NCI-H2171 treated with DMSO at 0.1 percent for 48 hours (cell line): ENCODE measurements at places on chromosomes 12 and 14.
A peak's percentile ranks its signal among the peaks of the same experiment; 100 is the strongest.

DNA sequence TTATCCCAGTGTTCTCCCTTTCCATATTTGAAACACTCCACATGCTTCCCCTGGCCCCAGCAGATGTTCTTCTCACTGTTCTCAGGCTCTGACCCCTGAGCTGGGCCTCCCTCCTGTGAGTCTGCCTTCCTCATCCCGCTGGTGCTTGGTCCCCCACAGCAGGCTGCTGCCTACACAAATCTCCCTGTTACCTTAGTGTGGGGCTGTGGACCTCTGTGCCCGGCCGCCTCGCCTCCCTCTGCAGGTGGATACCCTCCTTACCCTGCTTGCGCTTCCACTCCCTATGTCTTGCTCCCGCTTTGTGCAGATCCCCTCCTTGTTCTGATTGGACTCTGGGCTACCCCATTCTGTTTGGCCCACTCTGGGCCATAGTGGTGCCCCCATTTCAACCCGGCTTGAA is 6.9 kb downstream of the DERA start:
- no peak for DNase-seq

- DNase-seq = no peak
Observed at GRCh38 chr14:96959992-96960391, 162.8 kb downstream of the VRK1 start.

DNA sequence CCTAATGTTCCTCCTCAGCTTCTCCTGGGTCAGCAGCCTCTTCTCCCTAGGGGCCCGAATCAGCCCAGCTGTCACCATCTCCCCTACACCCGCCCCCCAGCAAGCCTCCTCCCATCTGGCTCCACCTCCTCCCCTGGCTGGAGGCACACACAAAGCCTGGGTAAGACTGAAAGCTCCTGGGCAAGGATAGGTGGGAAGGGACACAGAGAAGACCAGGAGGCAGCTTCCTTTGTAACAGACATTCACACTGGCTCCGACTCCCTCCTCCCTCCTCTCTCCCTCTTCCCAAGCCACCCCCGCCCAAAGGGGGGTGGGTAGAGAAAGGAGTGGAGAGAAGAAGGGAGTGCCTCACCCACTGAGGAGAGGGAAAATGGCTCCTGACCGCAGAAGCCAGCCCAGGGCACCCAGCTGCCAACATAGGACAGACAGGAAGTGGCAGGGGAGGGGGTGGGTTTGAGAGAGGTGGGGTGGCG is 4.0 kb downstream of the CHD4 start:
- peak; percentile 100 for DNase-seq

DNA sequence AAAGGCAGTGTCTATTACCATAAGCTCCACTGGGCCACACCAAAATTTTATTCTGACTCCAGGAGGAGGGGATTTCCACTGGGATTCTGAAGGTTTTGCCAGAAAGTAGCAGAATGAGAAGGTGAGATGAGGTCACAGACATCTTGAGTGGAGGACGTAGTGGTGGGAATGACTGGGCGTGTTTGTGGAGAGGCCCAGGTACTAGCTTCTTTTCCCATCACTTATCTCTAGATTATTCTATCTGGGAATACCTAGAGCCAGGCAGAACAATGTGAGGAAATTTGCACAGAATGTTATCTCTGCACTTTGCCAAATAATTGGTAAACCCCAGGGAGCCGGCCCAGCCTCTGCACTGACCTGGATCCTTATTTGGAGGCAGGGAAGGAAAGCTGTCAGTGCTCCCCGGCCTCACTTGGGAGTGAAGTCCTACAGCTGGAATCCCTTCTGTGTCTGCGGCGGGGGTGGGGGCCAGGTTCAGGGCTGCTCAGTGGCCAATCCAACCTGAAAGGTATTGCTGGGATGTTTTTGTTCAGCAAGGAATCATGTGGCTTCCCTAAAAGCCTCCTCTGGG is 129.4 kb downstream of the C12orf75 start:
- no peak for DNase-seq

- DNase-seq = peak; percentile 76
Observed at GRCh38 chr14:74429991-74430390, 4.0 kb upstream of the SYNDIG1L start.

DNA sequence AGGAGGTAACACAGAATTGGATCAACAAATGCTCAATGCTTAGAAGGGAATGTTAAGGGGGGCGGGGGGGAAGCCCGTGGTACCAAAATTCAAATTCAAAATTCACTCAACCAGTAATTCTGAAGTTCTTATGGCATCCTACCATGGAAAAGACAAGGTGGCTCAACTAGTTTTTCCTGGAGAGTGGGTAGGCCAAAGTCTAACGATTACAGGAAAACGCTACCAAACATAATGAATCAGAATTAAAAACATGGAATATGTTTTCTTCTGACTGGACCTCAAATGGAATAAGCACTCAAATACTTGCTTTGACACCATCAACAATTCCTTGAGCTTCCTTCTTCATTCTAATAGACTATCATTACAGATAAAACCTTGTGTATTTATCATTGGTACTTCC is 2.3 kb downstream of the NACA start:
- DNase-seq = no peak

DNA sequence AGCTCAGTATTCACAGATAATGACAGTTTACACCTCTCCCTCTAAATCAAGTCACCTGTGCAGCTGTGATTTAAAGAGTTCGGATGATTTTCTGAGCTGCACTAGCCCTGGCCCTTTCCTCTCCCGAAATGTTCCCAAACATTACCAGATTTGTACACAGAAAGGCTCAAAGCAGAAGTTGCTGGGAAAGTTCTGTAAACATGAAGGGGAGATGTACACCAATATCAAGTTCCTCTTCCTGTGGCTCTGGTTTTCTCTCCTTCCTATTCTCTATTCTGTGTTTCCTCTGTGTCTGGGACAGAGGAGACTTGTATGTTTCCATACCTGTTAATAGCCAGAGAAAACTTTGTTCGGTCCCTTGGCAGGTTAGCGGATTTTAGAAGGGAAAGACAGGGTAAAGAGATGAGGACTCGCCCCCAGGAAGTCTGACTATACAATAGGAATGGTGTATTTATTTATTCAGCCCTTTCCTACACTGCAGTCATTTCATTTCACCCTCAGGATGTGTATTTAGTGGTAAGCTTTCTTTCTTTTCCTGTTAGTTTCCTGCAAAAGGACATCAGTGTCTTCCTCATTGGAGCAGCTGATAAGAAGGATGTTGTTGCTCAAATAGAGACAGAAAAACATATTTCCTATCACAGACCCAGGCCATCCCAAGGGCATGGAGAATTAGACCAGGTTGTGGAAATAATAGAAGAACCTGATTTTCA is 7.6 kb upstream of the NUMB start:
- DNase-seq = no peak

- no peak for DNase-seq
Observed at GRCh38 chr14:95204705-95205104, 47.4 kb upstream of the DICER1 start.

DNA sequence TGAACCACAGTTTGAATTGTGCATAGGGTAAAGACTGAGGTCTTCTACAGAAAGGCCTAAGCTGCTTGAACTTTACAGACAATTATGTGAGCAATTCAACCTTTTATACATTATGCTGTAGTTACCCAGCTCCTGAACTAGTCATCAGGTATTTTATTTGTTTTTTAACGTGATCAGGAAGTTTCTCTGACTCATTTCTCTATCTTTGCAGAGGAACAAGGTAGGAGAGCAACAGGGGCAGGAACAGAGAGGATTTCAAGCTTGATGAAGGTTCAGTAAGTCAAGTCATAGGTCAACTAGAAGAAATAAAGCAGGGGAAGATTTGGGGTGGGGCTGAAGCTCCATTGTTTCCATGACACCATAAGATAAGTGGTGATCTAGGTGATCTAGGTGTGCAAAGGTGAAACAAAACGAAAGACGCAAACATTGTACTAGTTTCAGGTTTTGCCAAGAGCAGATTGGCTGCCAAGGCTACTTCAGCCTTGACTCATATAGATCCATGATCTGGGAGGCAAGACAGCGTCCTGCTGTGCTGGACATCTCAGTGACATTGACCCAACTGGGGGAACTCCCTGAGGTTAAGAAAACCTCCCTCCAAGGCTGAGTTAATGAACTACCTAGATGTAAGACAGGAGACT is 198.1 kb downstream of the DAD1 start:
- DNase-seq = no peak

DNA sequence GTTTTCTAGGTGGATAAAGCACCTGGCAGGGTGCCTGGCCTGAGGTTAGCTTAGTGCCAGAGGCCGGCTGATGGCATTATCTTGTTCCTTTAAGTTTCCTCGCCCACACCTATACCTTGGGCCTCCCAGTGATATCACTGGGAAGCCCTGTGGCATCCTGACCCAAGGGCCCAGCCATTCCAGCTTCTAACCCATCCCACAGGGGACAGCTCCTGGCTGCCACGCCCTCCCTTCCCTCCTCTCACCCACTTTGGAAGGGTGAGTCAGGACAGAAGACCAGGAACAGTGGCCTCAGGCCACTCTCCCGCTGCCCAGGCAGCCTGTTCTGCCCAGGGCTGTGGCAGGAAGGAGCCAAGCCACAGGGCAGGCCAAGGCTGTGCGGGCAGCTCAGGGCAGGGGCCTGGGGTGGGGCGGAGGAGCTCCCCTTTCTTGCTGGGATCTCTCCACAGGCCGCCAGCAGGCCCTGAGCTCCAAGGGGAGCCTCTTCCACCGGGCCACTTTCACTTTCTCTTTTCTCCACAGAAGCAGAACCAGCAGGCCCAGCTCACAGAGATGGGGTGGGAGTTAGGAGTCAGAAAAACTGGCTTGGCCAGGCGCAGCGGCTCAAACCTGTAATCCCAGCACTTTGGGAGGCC is 75.1 kb downstream of the IRF2BPL start:
- DNase-seq = no peak

GRCh38 chr14:49986343-49987014 is 93.6 kb downstream of the ARF6 start:
- DNase-seq = no peak

DNA sequence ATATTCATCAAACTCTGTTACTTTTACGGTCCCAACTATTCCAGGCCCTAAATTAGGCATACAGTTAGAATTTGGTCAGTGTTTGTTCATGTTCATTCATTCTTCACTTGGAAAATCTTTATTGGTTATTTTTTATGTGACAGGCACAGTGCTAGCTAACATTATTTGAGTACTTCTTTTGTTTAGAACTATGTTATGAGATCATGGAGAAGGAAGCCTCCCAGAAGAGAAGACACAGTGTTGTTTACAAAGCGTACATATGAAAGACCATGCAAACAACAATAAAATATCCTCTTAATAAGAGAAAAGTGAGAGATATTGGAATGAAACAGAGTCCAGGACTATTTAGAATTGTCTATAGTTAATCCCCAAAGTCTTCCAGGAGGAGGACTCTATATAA is 399.2 kb downstream of the LRIG3 start:
- DNase-seq = no peak

DNA sequence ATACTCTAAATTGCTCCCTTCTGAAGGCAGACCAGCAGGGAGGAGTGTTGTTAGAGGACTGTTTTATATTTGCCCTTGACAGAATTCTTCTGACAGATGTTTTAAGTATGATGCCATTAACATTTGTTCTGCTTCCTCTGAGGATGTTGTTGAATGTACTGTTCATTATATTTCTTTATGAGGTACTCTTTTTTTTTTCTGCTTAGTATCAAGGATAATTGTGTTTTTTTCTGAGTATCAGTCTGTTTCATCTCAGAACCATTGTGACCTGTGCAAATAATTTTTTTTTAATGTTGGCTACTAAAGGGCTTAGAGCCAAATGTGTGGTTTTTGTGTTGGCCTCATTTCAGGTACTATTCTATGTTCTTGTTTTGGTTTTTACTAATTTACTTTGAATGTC is 10.6 kb downstream of the METAP2 start:
- no peak for DNase-seq

- DNase-seq = no peak
Observed at GRCh38 chr12:105706973-105707334, 376.5 kb downstream of the C12orf75 start.

DNA sequence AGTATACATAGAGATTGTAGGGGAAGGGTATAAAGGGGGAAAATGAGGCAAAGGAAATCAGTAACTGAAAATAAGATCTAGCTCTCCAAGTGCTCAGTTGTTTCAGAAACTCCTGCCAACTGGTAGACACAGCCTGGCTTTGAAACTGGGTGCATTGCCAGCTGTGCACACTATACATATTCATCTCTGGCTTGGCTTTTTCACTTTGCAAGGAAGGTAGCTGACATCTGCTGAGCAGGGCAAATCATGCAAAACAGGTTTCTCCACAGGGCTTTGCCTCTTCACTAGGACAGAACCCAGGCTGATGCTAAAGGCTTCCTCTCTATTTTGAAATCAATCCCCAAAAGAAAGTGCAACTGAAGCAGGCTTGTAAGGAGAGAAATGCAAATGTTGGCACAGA is 101.5 kb downstream of the HELB start:
- peak; percentile 89 for DNase-seq

- DNase-seq = no peak
Observed at GRCh38 chr12:27971606-27972005, 927 bp downstream of the PTHLH start.

GRCh38 chr14:105493921-105494605 is 3.0 kb downstream of the TEDC1 start:
- DNase-seq = no peak

GRCh38 chr12:29610473-29611170 is 113.1 kb upstream of the OVCH1 start:
- no peak for DNase-seq

GRCh38 chr14:21075719-21076437 is 5.8 kb downstream of the ARHGEF40 start:
- no peak for DNase-seq

GRCh38 chr14:48693793-48694192 is 892.4 kb downstream of the RPS29 start:
- DNase-seq = no peak

DNA sequence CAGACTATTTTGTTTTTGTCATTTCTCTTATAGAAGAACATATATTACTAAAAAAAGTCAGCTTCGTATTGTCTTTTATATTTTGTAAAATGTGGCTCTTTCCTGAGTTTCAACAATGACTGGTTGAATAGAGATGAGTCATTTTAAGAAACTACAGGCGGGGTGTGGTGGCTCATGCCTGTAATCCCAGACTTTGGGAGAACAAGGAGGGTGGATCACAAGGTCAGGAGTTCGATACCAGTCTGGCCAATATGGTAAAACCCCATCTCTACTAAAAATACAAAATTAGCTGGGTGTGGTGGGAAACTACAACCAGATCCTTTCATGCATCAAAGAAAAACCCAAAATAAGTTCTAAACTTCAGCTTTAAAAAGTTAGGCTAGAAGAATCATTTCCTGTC is 28.8 kb downstream of the HECTD4 start:
- no peak for DNase-seq

GRCh38 chr14:37253905-37254304 is 56.2 kb downstream of the MIPOL1 start:
- DNase-seq = no peak

- DNase-seq = peak; percentile 71
Observed at GRCh38 chr14:60723116-60723906, 840 bp downstream of the SIX4 start.

DNA sequence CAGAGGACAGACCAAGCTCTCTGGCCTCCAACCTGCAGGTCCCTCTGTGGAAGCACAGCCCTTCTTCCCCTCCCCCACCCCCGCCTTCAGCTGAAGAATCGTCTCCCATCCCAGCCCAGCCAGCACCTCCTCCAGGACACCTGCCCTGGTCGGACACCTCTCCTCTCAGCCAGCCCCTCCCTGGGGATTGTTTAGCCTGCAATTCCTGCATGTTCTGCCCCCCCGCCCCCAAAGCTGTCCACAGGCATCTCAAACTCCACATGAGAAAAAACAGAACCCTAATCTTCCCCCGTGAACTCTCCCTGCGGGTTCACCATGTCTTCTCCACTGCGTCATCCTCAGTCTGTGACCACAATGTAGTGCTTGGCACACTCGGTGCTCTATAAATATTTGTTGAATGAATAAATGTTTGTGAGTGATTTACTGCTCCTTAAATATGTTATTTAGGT is 24.1 kb downstream of the PRIMA1 start:
- DNase-seq = no peak
